Spleen (tissue), 13 donors: ENCODE measurements at places on chromosomes 6 and 20. TPM values are rescaled to one million over a fixed set of nuclear protein-coding genes. Genes with fewer than 3 reads are reported as not detected.

GRCh38 chr6:34709386-34709785 is 12.8 kb upstream of the ILRUN start:
- no peak overlapping the region for H3K4me3 ChIP-seq
- H3K4me1 ChIP-seq: no peaks in the 10 kb centered on the region
- H3K36me3 ChIP-seq: no peaks in the 10 kb centered on the region
- DNase-seq: peak; percentile 80
- no peaks in the 10 kb centered on the region for H3K27me3 ChIP-seq

- H3K4me1 ChIP-seq: peaks cover 72% of the 10 kb centered on the region
- no peak overlapping the region for H3K4me3 ChIP-seq
- no peaks in the 10 kb centered on the region for H3K27me3 ChIP-seq
- no peaks in the 10 kb centered on the region for H3K36me3 ChIP-seq
- no peak overlapping the region for H3K27ac ChIP-seq
Observed at GRCh38 chr6:15290962-15291704, 45.3 kb downstream of the JARID2 start.

- DNase-seq: no peak
- no peaks in the 10 kb centered on the region for H3K27me3 ChIP-seq
- H3K27ac ChIP-seq: no peak overlapping the region
Observed at GRCh38 chr6:106377061-106377540, 16.6 kb downstream of the CRYBG1 start.

DNA sequence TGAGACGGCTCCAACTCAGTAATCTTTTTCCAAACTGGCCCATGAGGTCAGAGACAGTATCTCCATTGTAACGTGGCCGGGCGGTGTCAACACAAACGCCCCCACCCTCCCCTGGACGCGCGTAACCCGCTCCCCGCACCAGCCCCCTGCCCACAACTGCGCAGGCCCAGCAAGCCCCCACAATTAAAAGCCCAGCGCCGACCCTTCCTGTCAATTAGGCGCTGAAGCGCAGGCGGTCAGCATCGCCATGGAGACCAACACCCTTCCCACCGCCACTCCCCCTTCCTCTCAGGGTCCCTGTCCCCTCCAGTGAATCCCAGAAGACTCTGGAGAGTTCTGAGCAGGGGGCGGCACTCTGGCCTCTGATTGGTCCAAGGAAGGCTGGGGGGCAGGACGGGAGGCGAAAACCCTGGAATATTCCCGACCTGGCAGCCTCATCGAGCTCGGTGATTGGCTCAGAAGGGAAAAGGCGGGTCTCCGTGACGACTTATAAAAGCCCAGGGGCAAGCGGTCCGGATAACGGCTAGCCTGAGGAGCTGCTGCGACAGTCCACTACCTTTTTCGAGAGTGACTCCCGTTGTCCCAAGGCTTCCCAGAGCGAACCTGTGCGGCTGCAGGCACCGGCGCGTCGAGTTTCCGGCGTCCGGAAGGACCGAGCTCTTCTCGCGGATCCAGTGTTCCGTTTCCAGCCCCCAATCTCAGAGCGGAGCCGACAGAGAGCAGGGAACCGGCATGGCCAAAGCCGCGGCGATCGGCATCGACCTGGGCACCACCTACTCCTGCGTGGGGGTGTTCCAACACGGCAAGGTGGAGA is at the start of the genes HSPA1A and HSPA1L:
HSPA1A (plus strand) TSS at position 519 of the 814 bp plus-strand sequence; CDS start at position 733, 214 bp downstream.
HSPA1L (minus strand) TSS at position 259 of the 814 bp plus-strand sequence. CDS start 3,311 bp downstream, outside the sequence.
- H3K4me1 ChIP-seq: peaks cover 46% of the 10 kb centered on the region
- DNase-seq: peak; percentile 94
- peaks cover 13% of the 10 kb centered on the region for H3K36me3 ChIP-seq
- H3K27ac ChIP-seq: peak within 1 kb of the TSS; percentile 98

DNA sequence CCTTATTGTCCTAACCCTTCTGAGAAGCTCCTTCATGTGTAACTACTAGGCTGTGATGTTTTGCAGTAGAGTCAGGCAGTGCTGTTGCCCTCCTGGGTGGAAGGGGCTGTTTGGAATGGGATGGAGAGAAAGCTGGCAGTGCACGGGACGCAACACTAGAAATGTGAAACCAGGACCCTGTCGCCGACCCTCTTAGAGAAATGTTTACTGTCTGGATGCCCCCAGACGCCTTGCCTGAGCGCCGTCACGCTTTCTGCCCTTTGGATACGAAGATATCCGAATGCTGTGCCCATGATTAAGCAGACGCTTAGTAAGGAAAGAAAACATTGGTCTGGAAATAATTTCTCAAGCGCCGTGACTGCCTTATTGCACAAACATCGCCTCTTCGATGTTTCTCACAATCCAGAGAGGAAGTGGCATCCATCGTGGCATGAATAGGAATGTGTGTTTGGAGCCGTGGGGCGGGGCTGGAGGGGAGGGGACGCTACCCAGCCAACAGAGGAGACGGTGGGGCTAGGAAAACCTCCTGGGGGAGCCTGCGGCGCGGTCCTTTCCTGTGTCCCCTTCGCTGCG is 661 bp upstream of the PPP1R14C start:
- DNase-seq: no peak
- peaks cover 33% of the 10 kb centered on the region for H3K4me1 ChIP-seq
- H3K4me3 ChIP-seq: peak overlapping the region; percentile 43
- H3K27me3 ChIP-seq: peaks cover 70% of the 10 kb centered on the region
- no peak overlapping the region for H3K27ac ChIP-seq
- H3K36me3 ChIP-seq: no peaks in the 10 kb centered on the region

GRCh38 chr6:20584100-20584731 is 50.0 kb downstream of the CDKAL1 start:
- H3K27me3 ChIP-seq: no peaks in the 10 kb centered on the region
- no peak overlapping the region for H3K27ac ChIP-seq
- no peak for DNase-seq
- peaks cover 7% of the 10 kb centered on the region for H3K4me1 ChIP-seq
- H3K4me3 ChIP-seq: no peak overlapping the region

- H3K27ac ChIP-seq: no peak overlapping the region
- no peaks in the 10 kb centered on the region for H3K4me1 ChIP-seq
- H3K27me3 ChIP-seq: no peaks in the 10 kb centered on the region
- DNase-seq: no peak
- no peaks in the 10 kb centered on the region for H3K36me3 ChIP-seq
- no peak overlapping the region for H3K4me3 ChIP-seq
Observed at GRCh38 chr6:105651969-105652368, 249.1 kb upstream of the PREP start.

DNA sequence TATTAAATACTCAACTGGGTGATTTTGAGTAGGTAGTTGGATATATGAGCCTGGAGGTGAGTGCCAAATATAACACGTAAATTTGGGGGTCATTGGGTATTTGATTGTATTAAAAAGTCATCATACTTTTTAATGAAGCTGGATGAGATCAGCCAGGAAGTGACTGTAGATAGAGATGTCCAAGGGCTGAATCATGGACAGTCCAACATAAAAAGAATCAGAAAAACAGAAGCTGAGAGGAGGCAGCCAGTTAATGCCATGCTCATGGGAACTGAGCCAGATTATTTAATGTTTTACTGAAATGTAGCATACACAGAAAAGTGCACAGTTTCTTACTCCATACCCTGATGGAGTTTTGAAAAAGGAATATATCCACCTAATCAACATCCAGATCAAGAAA is 435.5 kb upstream of the PLCB4 start:
- H3K4me1 ChIP-seq: no peaks in the 10 kb centered on the region
- no peak for DNase-seq
- no peak overlapping the region for H3K27ac ChIP-seq
- no peaks in the 10 kb centered on the region for H3K27me3 ChIP-seq
- H3K4me3 ChIP-seq: no peak overlapping the region

The SLC29A1 gene
- total RNA-seq: 30.4 TPM

The TSPO2 gene
- total RNA-seq: 6.3 TPM

The C6orf52 gene
- 1.1 TPM for total RNA-seq

The ANGPT4 gene
- not detected for total RNA-seq

The RBM12 gene
- 97.7 TPM for total RNA-seq
